Urinary bladder (tissue), 4 donors: ENCODE measurements at places on chromosomes 7 and 10.
A peak's percentile ranks its signal among the peaks of the same experiment; 100 is the strongest.

- DNase-seq: no peak
These were observed 97.3 kb upstream of the COL1A2 start for GRCh38 chr7:94297397-94297838.

- peak; percentile 78 for DNase-seq
These were observed 595 bp upstream of the SUN1 start for GRCh38 chr7:831596-832166.

DNA sequence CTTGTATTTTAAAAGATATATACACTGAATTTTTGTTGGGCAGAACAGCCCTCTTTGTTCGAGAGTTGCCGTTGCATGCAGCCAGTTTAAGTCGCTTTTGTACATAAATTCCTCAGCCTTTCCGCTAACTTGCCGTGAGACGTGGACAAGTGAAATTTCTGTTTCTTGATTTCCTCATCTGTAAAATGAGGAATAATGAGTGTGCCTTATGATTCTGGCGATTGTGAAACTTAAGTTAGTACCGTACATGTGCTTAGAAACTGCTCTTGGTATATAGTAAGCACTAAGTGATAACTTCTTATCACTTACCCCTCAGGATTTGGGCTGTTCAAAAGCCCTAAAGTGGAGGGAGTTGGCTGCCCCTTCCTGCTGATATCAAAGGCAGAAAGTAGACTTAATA is 1.4 kb downstream of the CCNJ start:
- peak; percentile 5 for DNase-seq

DNA sequence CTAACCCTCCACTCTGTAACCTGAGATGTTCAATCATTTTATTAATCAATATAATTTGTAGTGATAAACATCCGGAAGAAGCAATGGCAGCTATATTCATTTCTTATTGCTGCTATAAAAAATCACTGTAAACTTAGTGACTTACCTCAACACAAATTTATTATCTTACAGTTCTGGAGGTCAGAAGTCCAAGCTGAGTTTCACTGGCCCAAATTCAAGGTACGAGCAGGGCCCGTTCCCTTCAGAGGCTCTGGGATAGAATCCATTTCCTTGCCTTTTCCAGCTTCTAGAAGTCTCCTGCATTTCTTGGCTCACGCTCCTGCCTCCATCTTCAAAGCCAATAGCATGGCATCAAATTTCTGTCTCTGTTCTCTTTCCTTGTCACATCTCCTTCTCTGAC is 279.5 kb upstream of the SP8 start:
- no peak for DNase-seq

GRCh38 chr7:43701929-43702328 is 27.4 kb downstream of the COA1 start:
- no peak for DNase-seq

- no peak for DNase-seq
These were observed 30.6 kb downstream of the KLHL7 start for GRCh38 chr7:23136216-23136615.
